Skeletal muscle cell (primary cell): ENCODE measurements at places on chromosomes 12 and 14.

- DNase-seq, result no peak
Measured at GRCh38 chr12:27973487-27973890, 956 bp upstream of the PTHLH start.

GRCh38 chr12:42868291-42868690 is 278.7 kb upstream of the PRICKLE1 start:
- peak; percentile 8 for DNase-seq

DNA sequence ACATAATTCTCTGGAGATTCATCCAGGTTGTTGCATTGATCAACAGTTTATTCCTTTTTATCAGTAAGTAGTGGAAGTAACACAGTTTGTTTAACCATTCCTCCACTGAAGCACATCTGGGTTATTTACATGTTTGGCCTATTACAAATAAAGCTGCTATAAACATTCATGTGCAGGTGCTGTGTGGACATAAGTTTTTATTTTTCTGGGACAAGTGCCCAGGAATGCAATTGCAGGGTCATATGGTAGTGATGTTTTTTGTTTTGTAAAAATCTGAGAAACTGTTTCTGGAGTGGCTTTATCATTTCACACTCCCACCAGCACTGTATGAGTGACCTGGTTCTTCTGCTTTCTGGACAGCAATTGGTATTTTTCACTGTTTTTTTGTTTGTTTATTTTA is 505.4 kb downstream of the CCER1 start:
- DNase-seq, result no peak

- DNase-seq, result no peak
Measured at GRCh38 chr12:84355561-84355960, 557.0 kb downstream of the SLC6A15 start.

- DNase-seq, result no peak
Measured at GRCh38 chr12:108127654-108128053, 1.4 kb upstream of the WSCD2 start.

DNA sequence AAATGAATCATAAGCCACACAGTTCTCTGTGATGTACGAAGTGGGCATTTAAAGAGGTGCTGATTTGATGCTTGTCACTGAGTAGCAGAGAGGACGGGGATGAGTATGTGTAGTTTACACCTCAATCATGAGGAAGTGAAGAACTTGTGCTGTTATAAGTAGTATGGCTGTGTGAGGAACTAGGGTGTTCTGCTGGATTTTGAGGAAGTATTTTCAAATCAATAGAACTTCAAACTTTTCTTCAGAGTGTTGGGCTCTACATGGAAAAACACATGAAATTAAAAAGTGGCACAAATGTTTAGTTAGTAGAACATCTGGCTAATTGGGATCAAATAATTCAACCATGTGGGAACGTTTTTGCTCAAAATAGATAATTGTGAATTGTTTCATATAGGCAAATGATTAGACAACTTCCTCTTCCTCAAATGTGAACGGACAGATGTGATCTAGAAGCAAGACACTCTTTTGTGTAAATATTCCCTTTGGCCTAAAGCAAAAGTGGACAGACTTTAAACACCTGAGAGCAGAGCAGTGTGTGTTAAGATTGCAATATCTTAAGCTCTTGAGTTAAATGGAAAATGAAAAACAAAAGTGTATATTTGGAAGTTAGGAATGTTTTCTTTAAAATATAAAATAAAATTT is 168.5 kb downstream of the NAV3 start:
- no peak for DNase-seq

- DNase-seq, result no peak
Measured at GRCh38 chr14:76499399-76499798, 123.5 kb downstream of the ESRRB start.

DNA sequence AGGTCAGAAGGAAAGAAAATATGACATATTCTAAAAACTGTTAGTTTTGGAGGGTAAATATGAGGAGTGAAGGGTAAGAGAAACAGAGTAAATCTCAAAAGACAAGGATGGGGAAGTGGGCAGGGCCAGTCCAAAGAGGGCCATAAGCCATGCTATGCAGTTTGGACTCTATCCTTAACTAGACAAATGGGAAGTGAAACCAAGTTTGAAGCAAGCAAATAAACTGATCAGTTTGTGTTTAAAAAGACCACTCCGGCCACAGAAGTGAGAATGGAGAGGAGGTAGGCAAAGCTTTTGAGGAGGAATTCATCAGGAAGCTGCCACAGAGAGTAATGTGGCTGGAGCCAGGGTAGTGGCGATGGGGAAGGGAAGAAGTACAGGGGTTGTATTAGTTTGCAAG is 37.5 kb upstream of the DAAM1 start:
- DNase-seq, result no peak

- DNase-seq, result no peak
Measured at GRCh38 chr12:11623382-11623781, 26.1 kb upstream of the ETV6 start.

DNA sequence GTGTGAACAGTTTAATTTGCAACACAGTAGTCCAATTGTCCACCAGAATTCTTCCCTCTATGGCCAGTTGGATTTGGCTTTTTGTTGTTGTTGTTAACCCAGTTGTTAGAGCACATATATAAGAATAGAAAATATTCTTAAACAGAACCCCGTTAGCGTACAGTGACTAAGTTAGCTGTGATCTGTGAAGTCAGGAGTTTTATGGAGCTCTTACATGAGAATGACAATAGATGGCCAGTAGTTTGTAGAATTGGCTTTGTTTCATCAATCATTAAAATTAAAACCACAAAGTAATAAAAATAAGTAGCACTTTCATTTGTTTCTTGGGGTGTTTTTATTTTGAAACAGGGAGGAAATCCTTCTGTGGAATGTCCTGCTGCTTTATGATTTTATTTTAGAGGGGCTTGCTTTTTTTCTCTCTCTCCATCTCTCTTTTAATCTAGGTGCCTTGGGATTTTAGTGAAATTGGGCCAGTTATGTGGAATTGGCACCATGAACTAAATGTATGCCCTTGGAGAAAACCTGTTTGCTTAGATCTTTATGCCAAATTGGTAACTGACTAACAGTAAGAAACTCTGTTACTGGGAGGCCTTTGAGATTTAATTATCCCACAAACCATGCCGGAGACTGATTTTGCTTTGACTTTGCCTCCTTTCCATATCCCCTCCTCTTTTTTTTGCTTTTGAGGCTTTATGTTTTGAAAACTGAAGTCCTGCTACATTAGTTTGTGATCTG is 22.9 kb downstream of the FBXW8 start:
- DNase-seq, result no peak

DNA sequence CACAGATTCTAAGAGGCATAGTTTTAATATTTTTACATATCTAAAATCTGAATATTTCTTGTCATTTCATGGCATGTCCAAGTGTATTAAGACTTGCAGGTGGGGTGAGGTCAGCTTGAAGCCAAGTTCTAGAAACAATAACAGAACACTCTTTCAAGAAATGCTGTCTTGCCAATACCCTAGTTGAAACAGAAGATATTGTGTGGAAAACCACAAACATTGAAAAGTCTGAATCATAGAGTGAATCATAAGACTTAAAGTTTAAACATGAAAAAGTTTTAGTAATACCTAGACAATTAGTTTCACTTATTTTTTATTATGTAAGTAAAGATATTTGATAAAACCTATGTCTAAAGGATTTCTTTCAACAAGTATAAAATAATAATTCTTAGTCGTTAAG is 191.5 kb upstream of the CAND1 start:
- no peak for DNase-seq

- no peak for DNase-seq
Measured at GRCh38 chr14:66645716-66646115, 137.8 kb downstream of the GPHN start.

DNA sequence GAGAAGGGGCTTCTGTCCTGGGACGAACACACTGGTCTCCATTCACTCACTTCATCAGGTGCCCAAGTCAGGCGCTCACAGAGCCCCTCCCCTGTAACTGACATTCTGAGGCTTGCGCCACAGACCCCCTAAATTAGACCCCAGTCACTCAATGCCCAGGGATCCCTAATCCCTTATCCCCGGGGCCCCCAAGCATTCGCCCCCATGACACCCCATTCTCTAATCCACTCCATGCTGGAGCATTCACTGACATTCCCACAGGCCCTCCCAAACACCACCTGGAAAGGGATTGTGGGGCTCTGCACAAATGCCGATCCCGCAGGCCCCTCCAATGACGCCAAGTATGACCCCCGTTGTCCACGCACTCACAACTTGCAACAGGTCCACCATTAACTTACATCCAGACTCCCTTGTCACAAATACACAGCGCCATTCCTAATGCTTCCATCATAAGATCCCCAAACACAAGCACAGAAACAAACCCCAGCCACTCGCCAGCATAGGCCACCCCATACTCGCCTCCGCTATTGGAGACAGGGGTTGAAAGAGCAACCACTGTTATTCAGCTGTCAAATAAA is 1.5 kb downstream of the ZNF605 start:
- DNase-seq, result no peak

GRCh38 chr14:76501156-76501720 is 125.3 kb downstream of the ESRRB start:
- no peak for DNase-seq

GRCh38 chr14:37588956-37589714 is 5.9 kb downstream of the FOXA1 start:
- DNase-seq, result no peak

DNA sequence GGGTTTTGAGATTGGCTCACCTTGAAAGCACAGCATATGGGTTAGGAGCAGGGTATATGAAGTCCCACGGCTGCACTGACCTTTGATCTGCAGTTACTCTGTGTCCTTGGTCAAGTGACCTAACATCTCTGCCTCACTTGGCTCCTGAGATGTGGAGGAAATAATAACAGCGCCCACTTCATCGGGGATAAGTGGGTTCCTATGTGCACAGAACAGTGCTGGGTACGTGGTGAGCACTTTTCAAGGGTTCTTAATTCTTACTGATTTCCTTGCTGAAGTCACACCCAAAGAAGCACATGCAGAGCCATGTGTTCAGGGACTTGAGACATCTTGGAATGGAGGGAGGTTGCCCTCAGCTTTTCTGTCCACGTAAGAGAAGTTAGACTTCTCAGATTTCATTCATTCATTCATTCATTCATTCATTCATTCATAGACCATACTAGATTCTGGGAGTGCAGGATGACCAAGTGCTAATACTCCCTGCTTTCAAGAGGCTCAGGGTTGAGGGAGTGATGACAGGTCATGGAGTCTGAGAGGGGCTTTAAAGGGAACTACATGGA is 39.4 kb downstream of the ADGRD1 start:
- DNase-seq, result no peak

DNA sequence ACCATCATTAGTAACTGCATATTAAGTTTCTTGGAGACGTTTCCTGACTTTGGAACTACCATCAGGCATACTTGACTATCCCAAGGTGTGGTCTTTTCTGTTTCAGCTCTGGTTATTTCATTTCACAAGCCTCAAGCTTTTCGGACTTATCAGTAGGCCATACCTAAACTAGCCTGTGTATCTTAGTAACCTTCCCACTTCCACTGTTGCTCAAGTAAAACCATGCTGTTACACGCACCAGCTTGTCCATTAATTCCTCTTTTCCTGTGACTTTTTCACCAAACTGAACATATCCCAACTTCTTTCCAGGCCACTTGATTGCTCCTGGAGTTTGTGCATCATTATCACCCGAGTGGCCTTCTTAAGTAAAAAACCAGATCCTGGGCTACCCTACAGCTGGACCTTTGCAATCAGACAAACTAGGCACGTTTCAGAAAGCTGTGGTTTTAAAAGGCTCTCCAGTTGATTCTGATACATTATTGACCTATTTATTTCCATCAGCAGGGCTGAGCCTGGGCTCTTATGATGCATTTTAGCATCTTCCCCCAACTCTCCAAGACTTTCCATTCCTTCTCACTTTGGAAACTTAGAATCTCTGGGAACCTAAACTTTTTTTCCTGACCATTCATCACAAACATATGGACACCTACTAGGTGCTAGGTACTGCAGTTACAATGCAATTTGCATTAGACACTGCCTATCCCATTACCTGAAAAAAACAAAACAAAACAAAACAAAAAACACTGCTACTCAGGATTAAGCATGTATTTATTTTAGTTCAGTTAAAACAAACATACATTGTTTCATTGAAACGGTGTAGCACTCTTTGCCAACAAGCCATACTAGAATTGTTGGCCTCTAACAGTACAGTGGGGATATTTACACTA is 14.9 kb downstream of the SLC38A2 start:
- peak; percentile 65 for DNase-seq

GRCh38 chr12:50990147-50990727 is 35.9 kb downstream of the SLC11A2 start:
- no peak for DNase-seq

- DNase-seq, result peak; percentile 88
Measured at GRCh38 chr14:22824711-22825359, 4.9 kb upstream of the MRPL52 start.

- DNase-seq, result no peak
Measured at GRCh38 chr14:89543425-89543790, 126.4 kb upstream of the FOXN3 start.

- no peak for DNase-seq
Measured at GRCh38 chr12:58412461-58413060, 471.2 kb downstream of the ATP23 start.

DNA sequence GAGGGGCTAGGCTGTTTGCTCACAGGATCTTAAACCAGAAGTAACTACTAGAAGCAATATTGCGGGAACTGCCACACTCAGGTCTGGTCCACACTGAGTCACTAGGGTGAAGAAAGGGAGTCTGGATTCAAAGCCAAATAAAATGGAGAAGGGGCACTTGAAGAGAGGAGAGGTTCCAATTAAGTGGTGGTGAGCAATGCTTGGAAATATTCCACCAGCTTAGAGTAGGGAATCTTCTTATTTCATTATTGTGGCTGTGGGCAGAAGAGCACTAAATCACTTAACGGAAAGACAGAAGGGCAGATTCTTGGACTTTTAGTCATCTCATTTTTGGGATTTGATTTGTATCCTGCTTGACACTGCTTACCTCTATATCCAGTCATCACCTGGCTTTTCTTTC is 48.6 kb upstream of the PPP1R12A start:
- peak; percentile 88 for DNase-seq

- DNase-seq, result no peak
Measured at GRCh38 chr12:7078163-7078562, 14.1 kb downstream of the C1R start.
